ENCODE measurements at places on chromosomes 13 and 19.

- peak; percentile 41 for DNase-seq
These were observed 520 bp downstream of the ZNF787 start for GRCh38 chr19:56120371-56121179.

GRCh38 chr13:49681842-49682435, 9.3 kb downstream of the EBPL start:
- DNase-seq, result no peak

DNA sequence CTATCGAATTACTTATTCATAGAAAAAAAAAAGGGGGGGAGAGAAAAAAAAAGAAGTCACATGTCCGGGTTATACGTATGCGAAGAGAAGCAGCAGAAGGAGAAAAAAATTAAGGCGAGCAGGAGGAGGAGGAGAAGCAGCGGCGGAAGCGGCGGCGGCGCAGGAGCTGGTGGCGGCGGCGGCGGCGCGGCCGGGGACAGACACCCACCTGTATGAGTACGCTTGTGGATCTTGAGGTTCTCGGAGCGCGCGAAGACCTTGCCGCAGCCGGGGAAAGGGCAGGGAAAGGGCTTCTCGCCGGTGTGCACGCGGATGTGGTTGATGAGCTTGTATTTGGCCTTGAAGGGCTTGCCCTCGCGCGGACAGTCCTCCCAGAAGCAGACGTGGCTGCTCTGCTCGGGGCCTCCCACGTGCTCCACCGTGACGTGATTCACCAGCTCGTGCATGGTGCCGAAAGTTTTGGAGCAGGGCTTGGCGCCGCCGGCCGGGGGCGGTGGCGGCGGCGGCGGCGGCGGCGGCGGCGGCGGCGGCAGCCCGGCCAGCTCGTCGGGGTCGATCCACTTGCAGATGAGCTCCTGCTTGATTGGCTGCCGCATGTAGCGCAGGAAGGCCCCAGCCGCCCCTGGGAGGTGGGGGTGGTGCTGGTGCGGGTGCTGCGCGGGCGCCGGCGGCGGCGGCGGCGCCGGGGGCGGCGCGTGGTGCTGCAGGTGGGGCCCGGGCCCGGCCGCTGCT, 1.5 kb downstream of the ZIC5 start:
- peak; percentile 78 for DNase-seq

GRCh38 chr19:35509861-35510625, 3.4 kb downstream of the DMKN start:
- DNase-seq, result peak; percentile 66
